ENCODE measurements at places on chromosomes 16 and 17. TPM values are rescaled to one million over a fixed set of nuclear protein-coding genes. Genes with fewer than 3 reads are reported as not detected.

The CIBAR2 gene
- total RNA-seq, result not detected

The MYO15B gene
- total RNA-seq, result 2,671 TPM

The FOXC2 gene
- 1.5 TPM for total RNA-seq

The ZMYND15 gene
- total RNA-seq, result not detected

The CCL5 gene
- 9.1 TPM for total RNA-seq

The TSPOAP1 gene
- 11.9 TPM for total RNA-seq

- H3K4me1 ChIP-seq, result peaks cover 6% of the 10 kb centered on the region
- no peak overlapping the region for H3K27ac ChIP-seq
- no peak for DNase-seq
- no peaks in the 10 kb centered on the region for H3K27me3 ChIP-seq
- no peak overlapping the region for H3K4me3 ChIP-seq
- H3K36me3 ChIP-seq, result no peaks in the 10 kb centered on the region
Observed at GRCh38 chr17:17726458-17727060, 45.3 kb downstream of the RAI1 start.

- no peak for DNase-seq
- no peaks in the 10 kb centered on the region for H3K36me3 ChIP-seq
Observed at GRCh38 chr17:33583518-33584417, 290.7 kb upstream of the ASIC2 start.

- peak; percentile 62 for DNase-seq
- H3K36me3 ChIP-seq, result no peaks in the 10 kb centered on the region
- H3K27me3 ChIP-seq, result no peaks in the 10 kb centered on the region
- H3K4me3 ChIP-seq, result no peak overlapping the region
Observed at GRCh38 chr17:9971991-9972390, 66.9 kb upstream of the RCVRN start.

- H3K36me3 ChIP-seq, result no peaks in the 10 kb centered on the region
- no peak overlapping the region for H3K4me3 ChIP-seq
- DNase-seq, result peak; percentile 81
- no peaks in the 10 kb centered on the region for H3K27me3 ChIP-seq
Observed at GRCh38 chr17:42405963-42406495, 17.0 kb downstream of the CAVIN1 start.

- H3K27me3 ChIP-seq, result no peaks in the 10 kb centered on the region
- DNase-seq, result no peak
- H3K4me3 ChIP-seq, result no peak overlapping the region
- no peaks in the 10 kb centered on the region for H3K36me3 ChIP-seq
Observed at GRCh38 chr17:77825621-77826020, 132.9 kb upstream of the TNRC6C start.

DNA sequence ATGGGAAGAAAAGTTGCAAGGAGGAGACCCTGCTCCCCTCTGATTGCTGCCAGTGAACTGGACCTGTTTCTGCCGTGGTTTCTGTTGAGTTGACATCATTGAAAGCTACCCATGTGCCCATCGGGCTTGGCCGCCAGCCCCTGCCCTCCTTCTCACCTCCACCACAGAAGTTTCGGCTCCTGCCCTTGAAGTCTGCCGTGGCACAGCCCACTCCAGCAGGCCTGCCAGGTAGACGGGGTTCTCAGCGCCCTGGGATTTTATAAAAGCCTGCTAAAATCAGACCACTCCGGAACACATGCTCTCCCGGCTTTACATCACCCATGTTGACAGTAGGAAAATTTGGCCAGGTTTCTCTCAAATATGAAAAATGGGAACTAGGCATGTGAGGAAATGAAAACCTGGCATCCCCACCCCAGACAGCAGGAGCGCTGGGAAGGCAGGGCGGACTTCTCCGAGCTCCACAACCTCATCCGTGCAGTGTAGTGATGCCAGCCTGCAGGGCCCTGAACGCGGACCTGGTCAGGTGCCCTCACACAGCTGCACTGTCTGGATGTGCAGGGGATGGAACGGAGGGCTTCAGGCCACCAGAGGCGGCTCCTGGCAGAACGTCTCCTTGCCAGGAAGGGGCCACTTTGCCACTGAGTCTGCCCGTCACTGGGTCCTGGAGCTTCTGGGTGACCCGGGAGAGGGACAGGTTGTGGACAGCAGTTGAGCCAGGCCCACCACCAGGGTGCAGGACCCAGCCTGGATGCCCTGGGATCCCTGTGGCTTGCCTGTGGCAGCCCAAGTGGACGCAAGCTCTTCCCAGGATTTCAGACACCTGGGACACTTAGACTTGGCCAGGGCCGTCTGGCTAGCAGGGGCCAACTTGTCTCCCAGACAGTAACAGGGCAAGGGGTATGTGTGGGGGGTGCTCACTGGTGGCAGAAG, 6.9 kb upstream of the GSE1 start:
- H3K4me1 ChIP-seq, result peaks cover 66% of the 10 kb centered on the region
- H3K36me3 ChIP-seq, result no peaks in the 10 kb centered on the region
- H3K27me3 ChIP-seq, result no peaks in the 10 kb centered on the region

DNA sequence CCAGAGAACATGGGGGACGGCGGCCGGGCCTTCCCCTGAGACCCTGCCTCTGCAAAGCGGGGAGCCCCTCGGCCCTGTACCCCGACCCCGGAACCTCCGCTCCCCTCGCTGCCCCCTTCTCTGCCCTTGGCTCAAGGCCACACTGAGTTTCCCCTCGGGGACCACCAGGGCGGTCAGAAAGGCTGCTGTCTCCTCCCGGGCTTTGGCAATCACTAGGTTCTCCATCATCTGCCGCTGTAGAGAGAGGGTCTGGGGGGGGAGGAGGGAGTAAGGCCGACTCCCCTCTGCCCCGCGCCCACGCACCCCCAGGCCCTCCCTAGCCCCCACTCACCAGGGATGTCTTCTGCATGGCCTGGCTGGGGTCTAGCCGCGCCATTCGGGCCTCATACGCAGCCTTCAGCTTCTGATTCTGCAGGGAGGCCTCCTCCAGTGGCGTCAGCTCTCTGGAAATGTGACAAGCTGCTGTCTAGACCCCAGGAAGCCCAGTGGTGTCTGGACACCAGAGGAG, 8.4 kb downstream of the VPS9D1 start:
- H3K36me3 ChIP-seq, result no peaks in the 10 kb centered on the region
- H3K27me3 ChIP-seq, result no peaks in the 10 kb centered on the region
- H3K27ac ChIP-seq, result no peak overlapping the region
- DNase-seq, result no peak

GRCh38 chr16:15644267-15644961, 1.5 kb upstream of the MARF1 start:
- H3K27ac ChIP-seq, result peak overlapping the region; percentile 94
- no peaks in the 10 kb centered on the region for H3K27me3 ChIP-seq
- H3K4me3 ChIP-seq, result no peak overlapping the region
- H3K36me3 ChIP-seq, result no peaks in the 10 kb centered on the region
- no peak for DNase-seq

DNA sequence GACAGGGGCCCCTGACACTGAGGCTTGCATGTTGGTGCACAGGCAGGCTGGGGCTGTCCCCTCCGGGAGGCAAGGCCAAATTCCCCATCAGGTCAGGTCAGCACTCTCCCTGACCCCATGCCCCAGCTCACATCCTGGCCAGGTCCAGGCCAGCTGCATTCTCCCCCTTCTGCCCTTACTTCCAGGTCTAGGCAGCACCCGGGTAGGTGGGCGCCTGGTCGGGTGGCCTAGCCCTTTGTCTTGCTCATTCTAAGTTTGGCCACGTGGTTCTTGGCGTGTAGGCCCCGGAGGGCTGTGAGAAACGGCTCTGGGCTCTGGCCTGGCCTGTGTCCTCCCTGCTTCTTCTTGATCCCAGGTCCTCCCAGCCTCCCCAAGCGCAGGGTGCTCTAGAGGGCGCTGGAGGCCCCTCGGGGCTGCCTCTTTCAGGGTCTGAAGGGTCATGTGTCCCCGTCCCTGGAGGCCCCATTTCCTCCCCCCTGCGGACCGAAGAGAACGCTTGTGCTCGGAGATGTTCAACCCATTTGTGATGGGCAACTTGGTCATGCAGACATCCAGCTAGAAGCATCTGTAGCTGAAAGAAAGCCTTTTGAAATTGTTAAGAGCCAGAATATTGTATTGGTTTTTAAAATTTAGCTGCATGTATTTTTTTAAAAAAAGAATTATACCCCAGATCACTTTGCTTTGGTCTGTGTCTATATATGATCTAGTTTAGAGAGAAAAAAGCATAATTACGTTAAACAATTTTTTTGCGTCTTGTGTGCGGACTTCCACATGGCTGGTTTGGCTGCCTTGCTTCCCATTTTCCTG, 6.7 kb downstream of the BAHCC1 start:
- peak; percentile 66 for DNase-seq
- H3K4me3 ChIP-seq, result no peak overlapping the region
- H3K4me1 ChIP-seq, result peaks cover 29% of the 10 kb centered on the region
- peak overlapping the region; percentile 74 for H3K27ac ChIP-seq
- H3K36me3 ChIP-seq, result no peaks in the 10 kb centered on the region
- H3K27me3 ChIP-seq, result no peaks in the 10 kb centered on the region

DNA sequence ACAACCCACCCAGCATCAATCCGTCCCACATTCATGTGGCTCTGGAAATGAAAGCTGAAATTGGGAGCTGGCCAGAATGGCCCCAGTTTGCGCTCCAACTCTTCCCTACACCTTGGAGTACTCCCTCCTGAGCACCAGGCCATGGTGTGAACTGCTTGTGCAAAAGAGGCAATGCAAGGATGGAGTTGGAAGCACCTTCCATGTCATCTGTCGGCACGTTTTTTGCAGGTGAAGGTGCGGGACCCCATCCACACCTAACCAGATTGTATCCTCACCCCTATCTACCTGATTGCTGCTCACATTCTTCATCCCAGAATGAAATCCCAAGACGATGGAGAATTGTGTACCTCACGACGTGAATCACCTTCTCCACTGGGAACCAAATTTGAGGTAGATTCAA, 136.6 kb upstream of the WSB1 start:
- no peak overlapping the region for H3K4me3 ChIP-seq
- no peak overlapping the region for H3K27ac ChIP-seq
- no peaks in the 10 kb centered on the region for H3K4me1 ChIP-seq
- no peak for DNase-seq
- no peaks in the 10 kb centered on the region for H3K36me3 ChIP-seq
- no peaks in the 10 kb centered on the region for H3K27me3 ChIP-seq

GRCh38 chr16:72903176-72903575, 144.8 kb downstream of the ZFHX3 start:
- no peak for DNase-seq
- no peaks in the 10 kb centered on the region for H3K36me3 ChIP-seq
- H3K4me3 ChIP-seq, result no peak overlapping the region
- no peaks in the 10 kb centered on the region for H3K27me3 ChIP-seq
- no peaks in the 10 kb centered on the region for H3K4me1 ChIP-seq

DNA sequence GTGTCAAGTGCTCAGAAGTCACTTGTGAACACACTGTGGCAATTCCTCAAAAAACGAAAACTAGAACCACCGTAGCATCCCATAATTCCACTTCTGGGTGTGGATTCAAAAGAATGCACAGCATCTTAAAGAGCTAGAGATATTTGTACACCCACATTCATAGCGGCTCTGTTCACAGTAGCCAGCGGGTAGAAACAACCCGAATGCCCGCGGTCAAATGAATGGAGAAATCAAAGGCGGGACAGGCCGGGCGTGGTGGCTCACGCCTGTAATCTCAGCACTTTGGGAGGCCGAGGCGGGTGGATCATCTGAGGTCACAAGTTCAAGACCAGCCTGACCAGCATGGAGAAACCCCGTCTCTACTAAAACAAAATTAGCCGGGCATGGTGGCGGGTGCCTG, 337.5 kb downstream of the SEC14L1 start:
- H3K27ac ChIP-seq, result peak overlapping the region; percentile 60
- H3K27me3 ChIP-seq, result no peaks in the 10 kb centered on the region
- DNase-seq, result no peak
- H3K4me1 ChIP-seq, result peaks cover 23% of the 10 kb centered on the region
- no peaks in the 10 kb centered on the region for H3K36me3 ChIP-seq

GRCh38 chr17:27480699-27481098, 24.5 kb downstream of the KSR1 start:
- no peak overlapping the region for H3K4me3 ChIP-seq
- no peak overlapping the region for H3K27ac ChIP-seq
- no peaks in the 10 kb centered on the region for H3K27me3 ChIP-seq
- H3K36me3 ChIP-seq, result no peaks in the 10 kb centered on the region
- DNase-seq, result no peak

DNA sequence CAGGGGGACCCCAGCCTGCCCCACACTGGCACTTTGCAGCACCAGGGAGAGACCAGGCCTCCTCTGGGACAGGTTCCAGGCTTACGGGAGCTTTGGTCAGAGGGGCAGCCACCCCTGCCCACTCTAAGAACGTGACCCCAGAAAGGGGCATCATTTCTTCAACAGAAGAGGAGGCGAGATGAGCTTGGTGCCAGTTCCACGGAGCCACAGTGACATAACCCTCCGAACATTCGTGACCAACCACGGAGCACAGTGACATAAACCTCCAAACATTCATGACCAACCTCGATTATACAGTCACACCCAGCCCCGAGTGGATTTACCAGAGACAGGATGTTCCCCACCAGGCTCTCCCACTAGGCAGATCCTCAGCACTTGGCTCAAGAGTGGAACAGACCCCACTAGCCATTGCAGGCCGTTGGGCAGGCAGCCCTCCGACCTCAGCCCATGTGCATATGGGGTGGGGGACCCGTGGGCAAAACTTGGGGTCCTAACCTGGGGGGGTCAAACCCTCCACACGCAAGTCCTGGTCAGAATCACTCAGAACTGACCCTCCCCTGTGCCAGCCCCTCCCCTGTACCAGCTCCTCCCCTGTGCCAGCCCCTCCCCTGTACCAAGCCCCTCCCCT, 112.9 kb downstream of the METRNL start:
- no peaks in the 10 kb centered on the region for H3K27me3 ChIP-seq
- H3K4me3 ChIP-seq, result no peak overlapping the region
- H3K36me3 ChIP-seq, result no peaks in the 10 kb centered on the region
- no peaks in the 10 kb centered on the region for H3K4me1 ChIP-seq
- DNase-seq, result peak; percentile 51

DNA sequence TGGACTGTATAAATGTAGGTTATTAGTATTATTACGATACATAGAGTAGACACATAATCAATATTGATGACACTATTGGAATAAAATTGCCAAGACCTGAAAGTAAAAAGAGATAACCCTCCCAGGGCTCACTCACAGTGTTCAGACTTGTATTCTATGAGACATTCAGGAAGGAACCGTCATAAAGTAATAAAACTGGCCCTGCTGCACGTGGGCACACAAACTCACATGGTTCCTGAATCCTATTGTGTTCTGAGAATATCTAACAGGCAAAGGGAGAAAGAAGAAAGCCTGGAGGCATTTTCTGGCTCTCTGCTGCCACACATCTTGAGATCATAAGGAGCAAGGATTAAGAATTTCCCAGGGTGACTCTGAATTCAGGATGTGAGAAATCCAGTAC, 575.9 kb downstream of the HS3ST4 start:
- H3K4me1 ChIP-seq, result no peaks in the 10 kb centered on the region
- no peak overlapping the region for H3K27ac ChIP-seq
- no peak overlapping the region for H3K4me3 ChIP-seq
- H3K27me3 ChIP-seq, result no peaks in the 10 kb centered on the region
- no peak for DNase-seq

GRCh38 chr17:4369557-4370230, 3.2 kb upstream of the UBE2G1 start:
- DNase-seq, result no peak
- H3K4me1 ChIP-seq, result peaks cover 1% of the 10 kb centered on the region
- H3K27me3 ChIP-seq, result no peaks in the 10 kb centered on the region
- no peak overlapping the region for H3K4me3 ChIP-seq
- no peak overlapping the region for H3K27ac ChIP-seq

Data from Peyer's patch (tissue), 4 donors.